GM06990 (cell line): ENCODE measurements at places on chromosomes 2 and 18.
A peak's percentile ranks its signal among the peaks of the same experiment; 100 is the strongest.

DNA sequence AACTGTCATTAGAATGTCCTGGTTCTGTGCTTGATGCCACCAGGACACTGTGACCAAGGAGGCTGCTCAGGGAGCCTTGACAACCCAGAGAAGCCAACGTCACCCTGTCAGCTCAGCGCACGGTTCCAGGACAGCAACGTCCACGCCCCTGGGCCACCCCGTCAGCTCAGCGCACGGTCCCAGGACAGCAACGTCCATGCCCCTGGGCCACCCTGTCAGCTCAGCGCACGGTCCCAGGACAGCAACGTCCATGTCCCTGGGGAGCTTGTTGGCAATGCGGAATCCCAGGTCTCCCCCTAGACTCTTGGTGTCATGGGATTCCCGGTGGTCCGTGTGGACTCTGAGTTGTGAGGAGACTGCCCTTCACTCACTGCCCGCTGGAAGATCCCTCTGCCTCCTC lies 51.0 kb upstream of the GALR1 start:
- no peak for DNase-seq

DNA sequence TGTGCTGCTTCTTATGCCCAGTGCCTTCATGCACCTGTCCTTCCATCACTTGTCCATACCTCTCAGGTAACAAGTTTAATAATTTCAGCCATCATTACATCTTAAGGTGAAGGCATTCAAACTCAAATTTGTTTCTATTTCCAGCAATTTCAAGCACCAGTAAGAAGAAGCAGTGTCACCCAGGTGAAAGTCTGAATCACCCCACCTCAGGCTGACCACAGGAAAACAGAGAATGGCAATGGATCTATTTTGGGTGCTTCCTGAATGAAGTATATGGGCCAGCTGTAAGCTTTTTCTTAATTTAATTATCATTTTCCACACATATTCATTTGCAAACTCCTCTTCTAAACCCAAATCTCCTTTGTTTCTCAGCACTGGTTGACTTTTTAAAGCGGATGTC lies 372.7 kb upstream of the SOX11 start:
- DNase-seq, result no peak

DNA sequence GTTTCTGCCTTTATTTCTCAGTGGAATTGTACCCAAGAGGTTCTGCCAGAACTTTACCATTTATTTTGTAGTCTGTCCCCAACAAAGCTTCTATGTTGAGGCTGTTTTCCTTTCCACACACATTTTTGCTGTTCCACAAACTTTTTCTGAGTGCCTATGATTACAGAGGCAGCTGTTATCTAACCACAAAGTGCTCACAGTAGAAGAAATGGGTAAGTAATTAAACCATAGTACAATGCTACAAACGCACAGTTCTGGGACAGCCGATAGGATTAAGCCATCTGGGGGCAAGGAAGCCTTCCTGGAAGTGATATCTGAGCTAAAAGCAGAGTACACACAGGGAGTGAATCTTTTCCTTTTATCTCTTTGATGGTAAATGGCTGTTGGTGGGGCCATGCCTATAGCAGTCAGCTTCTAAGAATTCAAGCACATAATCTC lies 3.9 kb upstream of the MGAT4A start:
- no peak for DNase-seq

- DNase-seq, result no peak
These were observed 354.9 kb upstream of the CDH20 start for GRCh38 chr18:60978338-60978737.

DNA sequence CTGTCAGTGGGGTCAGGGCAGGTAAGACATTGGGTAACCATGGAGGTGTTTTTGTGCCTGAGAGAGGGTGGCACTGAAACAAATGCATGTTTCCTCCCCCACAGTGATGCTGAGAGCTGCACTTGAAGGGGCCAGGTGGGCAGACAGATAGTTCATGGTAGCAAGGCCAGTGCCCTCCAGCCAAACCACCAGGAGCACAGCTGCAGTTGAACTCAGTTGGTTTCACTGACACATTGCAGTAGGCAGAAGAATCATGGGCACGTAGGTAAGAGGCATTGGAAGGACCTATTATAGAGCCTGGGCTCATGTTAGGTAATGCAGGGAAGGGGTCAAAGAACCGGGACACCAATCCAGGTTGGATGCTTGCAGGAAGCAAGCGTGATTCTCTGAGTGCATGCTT lies 93.2 kb upstream of the ARL4C start:
- DNase-seq, result no peak

DNA sequence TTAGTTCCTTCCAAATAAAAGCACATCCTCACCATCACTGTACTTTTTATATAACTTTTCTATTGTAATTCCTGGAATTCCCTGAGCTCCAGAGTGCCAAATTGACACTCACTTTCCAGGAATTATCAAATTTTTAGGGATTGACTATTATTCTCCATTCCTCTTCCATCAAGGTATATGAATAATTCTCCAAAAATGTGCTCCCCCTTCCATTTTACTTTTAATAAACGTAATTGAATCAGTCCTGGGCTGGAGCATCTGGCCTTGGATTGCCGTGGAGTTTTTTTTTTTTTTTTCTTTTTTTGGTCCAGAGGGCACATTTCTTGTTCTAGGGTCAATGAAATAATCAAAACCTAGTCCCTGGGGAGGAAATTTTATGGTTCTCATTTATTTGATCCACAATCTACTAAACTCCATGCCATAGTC lies 304.3 kb downstream of the CDCA7 start:
- no peak for DNase-seq

DNA sequence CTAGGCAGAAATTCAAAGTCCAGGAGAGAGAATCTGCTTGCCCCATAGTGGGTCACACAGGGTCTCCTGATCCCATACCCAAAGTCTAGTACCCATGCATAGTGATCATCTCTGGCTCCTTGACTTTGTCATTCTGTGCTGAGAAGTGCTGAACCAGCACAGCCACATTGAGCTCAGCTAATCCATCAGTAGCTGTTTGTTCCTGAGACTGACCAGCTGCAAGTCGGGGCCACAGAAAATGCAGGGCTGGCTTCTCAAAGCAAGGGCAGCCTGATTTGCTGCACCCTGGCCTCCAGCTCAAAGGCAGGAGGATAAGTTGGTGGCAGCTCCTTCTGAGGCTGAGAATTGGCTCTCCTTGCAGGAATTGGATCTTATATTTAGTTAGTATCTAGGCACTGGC lies 72.2 kb downstream of the LYPD1 start:
- no peak for DNase-seq

DNA sequence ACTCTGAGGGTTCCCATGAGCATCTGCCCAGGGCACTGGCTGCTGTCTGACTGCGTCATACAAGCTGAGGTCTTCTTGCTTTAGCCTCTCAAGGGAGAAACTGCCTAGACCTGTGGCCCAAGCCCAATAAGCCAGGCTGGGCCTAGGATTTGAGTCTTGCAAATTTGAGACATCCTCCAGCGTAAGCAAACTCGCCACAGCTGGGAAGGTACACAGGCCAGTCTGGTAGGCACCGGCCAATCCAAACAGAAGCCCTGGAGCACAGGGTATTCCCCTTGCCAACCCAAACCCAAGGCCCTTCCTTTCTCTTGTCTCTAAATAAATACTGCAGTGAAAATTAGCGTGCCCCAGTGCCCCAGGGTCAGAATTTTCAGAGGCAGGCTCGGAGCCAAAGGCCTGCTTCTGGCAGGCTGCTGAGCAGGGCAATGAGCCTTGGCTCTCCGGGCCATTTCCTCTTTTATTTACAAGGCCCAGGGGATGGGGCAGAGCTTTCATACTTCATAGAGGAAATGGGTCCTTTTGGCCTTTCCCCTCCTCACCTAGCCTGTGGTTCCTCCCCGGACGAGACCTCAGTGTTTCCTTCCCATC lies 33.3 kb downstream of the POLR1A start:
- DNase-seq, result peak; percentile 31

- no peak for DNase-seq
These were observed 53.4 kb downstream of the AAK1 start for GRCh38 chr2:69589973-69590652.
